ENCODE measurements at places on chromosomes 4 and X.

DNA sequence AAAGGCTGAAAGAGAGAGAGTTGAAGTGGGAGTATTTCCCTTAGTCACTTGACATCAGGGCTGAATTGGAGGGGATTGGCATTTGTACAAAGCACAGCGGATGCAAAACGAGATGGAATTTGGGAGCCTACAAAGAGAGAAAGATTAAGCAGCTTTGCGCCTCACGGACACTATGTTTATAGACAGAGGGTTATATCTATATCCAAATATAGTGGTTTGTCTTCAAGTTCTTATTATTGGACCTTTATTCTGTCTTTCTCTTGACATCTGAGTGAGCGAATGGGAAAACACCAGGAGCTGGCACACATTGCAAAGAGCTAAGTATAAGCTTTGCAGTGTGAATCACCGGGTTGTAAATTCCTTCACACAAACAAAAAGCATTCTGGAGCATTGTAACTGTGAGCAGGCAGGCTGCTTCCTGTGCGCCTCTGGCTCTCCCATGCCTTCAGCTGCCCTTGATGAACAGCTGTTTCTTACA, 500.2 kb downstream of the STIM2 start:
- DNase-seq: no peak

DNA sequence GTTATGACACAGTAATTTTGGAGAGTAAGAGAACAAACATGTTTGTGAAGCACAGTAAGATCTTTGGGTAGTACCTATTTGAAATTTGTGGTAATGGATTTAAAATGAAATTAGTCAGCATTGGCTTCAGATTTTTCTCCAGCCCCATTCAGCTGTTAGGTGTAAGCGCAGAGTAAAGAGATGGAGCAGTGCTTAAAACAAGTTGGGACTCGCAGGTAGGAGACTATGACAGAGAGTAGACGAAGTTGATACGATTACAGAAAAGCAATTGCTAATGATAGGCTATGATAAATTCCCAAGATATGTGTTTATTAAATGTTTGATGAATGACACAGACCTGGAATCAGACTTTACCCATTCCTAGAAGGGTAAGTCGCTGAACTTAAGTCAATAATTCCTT, 72.6 kb downstream of the CHIC2 start:
- DNase-seq: no peak

GRCh38 chrX:73850124-73851013, 287.4 kb downstream of the CHIC1 start:
- no peak for DNase-seq

GRCh38 chrX:12115377-12115776, 22.9 kb upstream of the FRMPD4 start:
- DNase-seq: no peak

- no peak for DNase-seq
These were observed 36.5 kb downstream of the USP46 start for GRCh38 chr4:52622564-52622963.

DNA sequence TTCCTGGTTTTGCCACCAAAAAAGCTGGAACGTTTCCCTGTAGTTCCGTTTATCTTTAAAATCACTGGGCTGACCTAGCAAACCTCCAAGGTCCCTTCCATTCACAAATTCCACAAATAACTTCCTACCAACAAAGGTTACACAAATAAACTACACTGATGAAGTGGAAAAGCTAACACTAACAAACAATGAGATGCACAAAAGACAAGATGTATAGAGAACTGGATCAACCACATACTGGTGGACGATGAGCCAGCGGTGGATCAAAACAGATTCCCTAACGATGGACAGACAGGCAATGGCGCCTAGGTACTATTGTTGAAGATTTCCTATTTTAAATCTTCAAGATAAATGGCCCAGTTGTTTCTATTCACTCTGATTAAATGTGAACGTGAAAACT, 15.5 kb downstream of the AFAP1 start:
- no peak for DNase-seq

GRCh38 chrX:3299636-3300035, 46.8 kb downstream of the MXRA5 start:
- no peak for DNase-seq

DNA sequence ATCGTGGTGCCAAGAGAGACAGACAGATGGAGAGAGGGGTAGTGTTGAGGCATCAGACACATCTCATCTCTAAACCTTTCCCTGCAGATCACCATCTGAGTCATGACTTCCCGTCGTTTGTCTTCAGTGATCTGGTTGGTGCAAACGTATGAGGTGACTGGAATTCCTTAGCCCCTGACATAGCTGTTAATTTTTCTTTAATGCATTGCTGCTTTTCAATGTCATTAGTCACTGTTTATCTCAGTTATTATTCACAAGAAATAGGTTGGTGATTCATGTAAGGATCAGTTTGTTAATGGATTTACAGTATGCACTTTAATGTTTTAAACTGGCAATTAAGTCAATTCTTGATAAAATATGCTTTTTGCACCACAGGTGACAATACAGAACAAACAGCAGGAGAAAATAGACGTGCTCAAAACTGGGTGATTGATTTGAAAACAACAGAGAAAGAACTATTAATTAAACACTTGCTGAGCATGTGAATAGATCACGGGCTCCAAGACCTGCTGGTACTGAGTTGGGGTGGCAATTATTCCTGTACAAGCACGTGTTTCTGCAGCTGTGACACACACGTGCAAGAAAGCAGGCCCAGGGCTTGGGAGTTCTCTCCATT, 1.3 kb upstream of the TMEM154 start:
- DNase-seq: no peak

All from stimulated activated CD4-positive, alpha-beta T cell treated with anti-CD3 and anti-CD28 coated beads, Interleukin-15, amount 100 ng/mL, for 1 hour (primary cell).